ENCODE measurements at places on chromosomes 12 and 14. TPM values are rescaled to one million over a fixed set of nuclear protein-coding genes. Genes with fewer than 3 reads are reported as not detected.

DNA sequence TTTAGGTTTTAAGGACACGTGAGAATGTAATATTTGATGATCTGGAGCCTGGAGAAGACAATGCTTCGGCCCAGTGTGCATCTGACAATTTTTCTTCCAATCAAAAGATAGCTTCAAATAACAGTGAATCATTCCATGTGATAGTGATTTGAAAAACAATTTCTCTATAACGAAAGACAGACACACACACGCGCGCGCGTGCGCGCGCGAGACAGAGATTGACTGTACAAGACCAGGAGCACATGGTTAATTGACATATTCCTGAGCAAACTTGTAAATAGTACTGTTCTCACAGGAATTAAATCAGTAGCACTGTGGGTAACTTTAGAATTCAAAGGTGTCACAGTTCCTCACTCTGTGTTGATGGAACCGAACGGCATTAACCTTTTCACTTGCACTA lies 287.5 kb upstream of the LMO3 start:
- DNase-seq: no peak
- no peaks in the 10 kb centered on the region for H3K27me3 ChIP-seq
- no peaks in the 10 kb centered on the region for H3K4me1 ChIP-seq
- no peak overlapping the region for H3K27ac ChIP-seq
- H3K4me3 ChIP-seq: no peak overlapping the region

DNA sequence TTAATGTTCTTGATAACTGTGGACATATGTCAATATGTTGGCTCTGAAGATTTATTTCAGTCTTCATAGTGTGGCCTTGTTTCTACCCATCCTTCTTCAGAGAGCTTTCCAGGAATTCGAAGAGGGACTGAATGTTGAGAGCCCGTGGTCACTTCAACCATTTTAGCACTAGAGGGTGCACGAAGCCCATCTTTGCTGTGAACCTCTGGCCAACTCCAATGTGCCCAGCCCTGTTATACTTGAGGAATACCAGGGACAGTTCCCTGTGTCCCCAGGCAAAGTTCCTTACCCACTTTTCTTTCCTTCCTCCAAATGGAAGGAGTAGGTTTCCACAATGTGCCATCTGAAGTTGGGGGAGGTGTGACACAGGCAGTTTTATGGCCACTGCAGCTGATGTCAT lies 603.5 kb downstream of the RPL10L start:
- H3K4me1 ChIP-seq: no peaks in the 10 kb centered on the region
- no peaks in the 10 kb centered on the region for H3K36me3 ChIP-seq
- no peaks in the 10 kb centered on the region for H3K27me3 ChIP-seq
- no peak for DNase-seq

Gene AGAP2
- total RNA-seq: 11.5 TPM

Gene NPFF
- 2.8 TPM for total RNA-seq

DNA sequence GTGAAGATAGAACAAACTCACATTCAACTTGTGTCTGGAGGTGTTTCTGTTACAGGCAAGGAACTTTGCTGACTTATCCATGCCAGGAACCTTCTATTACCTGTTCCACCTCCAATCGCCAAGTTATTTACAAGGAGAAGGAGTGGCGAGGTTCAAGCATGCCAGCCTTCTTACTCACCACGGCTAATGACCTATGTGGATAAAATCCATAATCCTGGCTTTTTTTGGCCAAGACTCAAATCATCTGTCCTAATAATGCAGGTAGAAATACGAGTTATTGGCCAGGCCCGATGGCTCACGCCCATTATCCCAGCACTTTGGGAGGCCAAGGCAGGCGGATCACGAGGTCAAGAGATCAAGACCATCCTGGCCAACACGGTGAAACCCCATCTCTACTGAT lies 241.6 kb downstream of the TMEM132D start:
- no peaks in the 10 kb centered on the region for H3K27me3 ChIP-seq
- H3K4me3 ChIP-seq: no peak overlapping the region

DNA sequence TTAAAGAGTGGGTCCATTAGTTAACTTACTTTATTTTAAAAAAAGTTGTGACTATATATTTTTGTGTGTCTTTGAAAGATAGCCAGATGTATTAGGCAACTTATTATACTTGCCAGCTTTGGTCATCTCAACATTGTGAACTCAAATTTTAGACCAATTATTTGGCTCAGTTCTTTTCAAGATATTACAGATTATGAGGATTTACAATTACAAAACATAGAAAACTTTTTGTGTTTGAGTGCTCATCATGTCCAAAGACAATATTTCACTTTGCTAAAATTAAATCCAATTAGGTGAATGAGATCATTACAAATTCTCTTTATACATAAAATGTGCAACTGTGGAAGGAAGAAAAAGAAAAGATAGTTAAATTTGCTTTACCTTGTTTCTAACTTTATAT lies 18.3 kb upstream of the PDE3A start:
- H3K4me3 ChIP-seq: no peak overlapping the region
- no peaks in the 10 kb centered on the region for H3K36me3 ChIP-seq
- H3K4me1 ChIP-seq: no peaks in the 10 kb centered on the region

- no peak for DNase-seq
- H3K4me3 ChIP-seq: no peak overlapping the region
- no peaks in the 10 kb centered on the region for H3K4me1 ChIP-seq
- H3K36me3 ChIP-seq: no peaks in the 10 kb centered on the region
Observed at GRCh38 chr12:116804051-116804450, 65.9 kb downstream of the RNFT2 start.

Measured in ascending aorta (tissue), 2 donors.